ENCODE measurements at places on chromosomes 4 and X.
A peak's percentile ranks its signal among the peaks of the same experiment; 100 is the strongest.

GRCh38 chr4:85512446-85513205 lies 37.7 kb downstream of the ARHGAP24 start:
- no peak for DNase-seq

- DNase-seq: no peak
Observed at GRCh38 chr4:179164267-179164999, 1722.2 kb upstream of the AGA start.

DNA sequence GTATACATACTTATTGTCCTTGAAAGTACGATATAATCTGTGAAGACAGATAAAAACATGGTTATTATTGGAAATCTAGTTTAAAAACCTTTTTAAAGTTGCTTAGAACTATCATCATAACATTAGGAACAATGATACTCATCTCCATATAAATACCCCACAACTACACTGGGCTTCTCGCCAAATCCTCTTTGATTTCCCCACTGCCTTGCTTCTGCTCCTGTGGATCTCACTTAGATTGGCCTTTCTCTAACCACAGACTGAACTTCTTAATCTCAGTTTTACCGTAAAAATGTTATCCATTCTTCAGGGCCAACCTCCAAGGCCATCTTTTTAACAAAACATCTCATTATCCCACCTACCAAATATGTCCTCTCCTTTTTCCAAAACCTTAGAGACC lies 77.6 kb downstream of the PRKG2 start:
- no peak for DNase-seq

- no peak for DNase-seq
Observed at GRCh38 chr4:129136433-129136832, 40.5 kb downstream of the C4orf33 start.

GRCh38 chrX:136780763-136781162 lies at the start of gene ARHGEF6:
TSS of gene ARHGEF6 (minus strand) at chrX:136780932. CDS start at chrX:136780882, 50 bp downstream.
- no peak for DNase-seq

GRCh38 chrX:118975831-118976598 lies 1.6 kb downstream of the LONRF3 start:
- peak; percentile 57 for DNase-seq

GRCh38 chr4:8316251-8316771 lies 46.8 kb downstream of the HTRA3 start:
- no peak for DNase-seq

- DNase-seq: no peak
Observed at GRCh38 chr4:3291411-3291968, 1.3 kb upstream of the RGS12 start.

DNA sequence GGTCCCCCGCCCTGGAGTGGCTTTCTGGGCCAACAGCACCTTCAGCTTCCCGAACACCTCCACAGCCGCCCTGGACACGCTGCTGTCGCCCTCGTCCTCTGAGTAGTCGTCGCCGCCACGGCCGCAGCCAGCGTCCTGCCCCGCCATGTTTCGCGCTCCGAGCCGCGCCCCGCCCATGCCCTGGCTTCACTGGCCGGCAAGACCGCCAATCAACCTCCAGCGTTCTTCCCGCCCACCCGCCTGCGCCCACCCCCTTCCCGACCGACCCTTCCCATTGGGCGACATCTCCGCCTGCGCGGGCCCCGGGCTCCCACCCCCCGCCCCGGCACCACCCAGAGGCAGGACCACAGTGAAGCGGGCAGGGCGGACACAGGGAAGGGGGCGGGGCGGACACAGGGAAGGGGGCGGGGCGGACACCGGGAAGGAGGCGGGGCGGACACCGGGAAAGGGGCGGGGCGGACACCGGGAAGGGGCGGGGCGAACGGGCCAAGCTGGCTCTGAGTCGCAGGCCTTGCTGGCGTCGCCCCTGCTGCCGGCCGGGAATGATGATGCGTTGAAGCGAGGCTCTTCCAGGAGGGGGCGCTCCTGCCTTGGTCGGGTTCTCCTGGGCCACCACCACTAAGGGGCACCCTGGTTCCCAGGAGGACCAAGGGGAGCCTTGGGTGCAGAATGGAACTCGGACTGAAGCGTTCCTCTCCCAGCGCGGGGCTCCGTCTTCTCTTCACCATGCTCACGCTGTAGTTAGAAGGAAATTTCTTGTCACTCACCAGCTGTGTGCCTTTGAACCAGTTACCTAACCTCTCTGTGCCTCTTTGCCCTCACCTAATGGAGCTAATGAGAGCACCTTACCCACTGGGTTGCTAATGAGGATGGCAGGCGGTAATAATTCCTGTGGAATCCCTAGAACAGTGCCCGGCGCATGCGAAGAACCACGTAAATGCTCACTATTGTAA lies at the start of gene HAUS7:
HAUS7 (minus strand) TSS at position 166 of the 953 bp plus-strand sequence; CDS start at position 147, 19 bp downstream.
- peak; percentile 67 for DNase-seq

DNA sequence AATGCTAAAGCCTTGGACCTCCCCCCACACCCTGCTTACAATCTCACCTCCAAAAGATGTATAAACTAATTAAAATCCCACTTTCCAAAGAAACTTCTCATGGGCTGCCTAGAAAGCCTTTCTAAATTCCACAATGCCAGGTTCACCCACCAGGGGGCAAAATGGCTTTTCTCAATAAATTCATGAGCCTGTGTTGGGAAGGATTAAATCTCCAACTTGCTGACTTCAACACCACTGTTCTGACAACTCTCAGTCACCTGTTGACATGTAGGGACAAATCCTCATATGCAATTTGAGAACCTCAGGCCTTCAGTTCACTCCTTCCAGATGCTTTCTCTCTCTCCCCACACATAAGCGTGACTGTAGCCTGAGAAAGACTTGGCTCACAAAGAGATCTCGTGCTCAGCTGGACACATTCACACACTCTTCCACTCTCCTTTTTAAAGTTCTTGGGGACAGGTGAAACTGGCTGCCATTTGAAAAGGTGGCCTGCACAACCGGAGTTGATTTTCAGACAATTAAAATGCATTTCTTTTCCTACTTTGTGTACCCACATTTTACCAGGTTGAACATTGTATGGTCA lies 88.6 kb upstream of the PRPS2 start:
- no peak for DNase-seq

DNA sequence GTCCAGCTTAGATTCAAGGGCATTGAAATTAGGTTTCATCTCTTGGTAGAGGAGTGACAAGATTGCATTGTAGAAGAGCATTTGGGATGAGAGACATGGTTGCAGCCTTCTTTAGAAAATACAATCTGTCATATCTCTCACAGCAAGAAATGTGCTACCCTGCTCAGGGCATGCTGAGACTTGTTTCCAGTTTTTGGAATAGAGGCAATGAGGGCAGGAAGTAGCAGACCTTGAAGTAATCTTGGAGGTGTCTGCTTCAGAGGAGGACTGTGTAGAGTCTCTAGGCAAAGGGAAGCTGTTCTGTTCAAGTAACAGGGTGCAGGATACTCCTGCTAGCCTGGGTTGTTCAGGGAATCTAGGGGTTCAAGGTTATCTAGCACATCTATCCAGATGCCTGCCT lies 116.1 kb upstream of the ZNF827 start:
- no peak for DNase-seq

DNA sequence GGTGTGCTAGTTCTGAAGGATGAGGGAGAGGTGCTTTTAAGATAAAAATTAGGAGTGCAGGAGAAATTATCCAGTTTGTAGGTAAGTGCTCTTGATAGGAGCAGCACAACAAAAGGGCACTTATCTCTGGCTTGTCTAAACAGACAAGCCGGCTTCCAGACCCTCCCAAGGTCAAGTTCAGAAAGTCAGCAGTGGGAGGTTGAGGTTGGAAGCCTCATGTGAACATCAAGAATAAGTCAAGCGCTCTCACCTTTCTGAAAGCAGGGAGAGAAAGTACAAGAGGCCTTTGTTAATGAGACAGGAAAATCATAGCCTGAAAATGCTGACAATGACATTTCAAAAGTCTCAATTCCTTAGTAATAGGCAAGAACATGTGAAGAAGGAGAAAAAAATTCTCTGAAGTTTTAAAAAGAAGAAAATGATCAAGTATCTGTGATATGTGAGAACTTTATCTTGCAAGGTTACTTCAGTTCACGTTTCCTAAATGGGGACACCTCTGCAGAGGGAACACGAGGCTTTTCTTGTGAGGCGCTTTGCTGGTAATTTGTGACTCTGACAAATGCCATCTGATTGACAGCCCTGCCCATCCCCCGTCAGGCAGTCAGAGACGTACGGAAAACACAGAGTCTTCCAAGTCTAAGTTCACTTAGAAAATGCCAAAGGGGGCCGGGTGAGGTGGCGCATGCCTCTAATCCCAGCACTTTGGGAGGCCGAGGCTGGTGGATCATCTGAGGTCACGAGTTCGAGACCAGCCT lies 62.2 kb downstream of the TIGD2 start:
- DNase-seq: no peak

DNA sequence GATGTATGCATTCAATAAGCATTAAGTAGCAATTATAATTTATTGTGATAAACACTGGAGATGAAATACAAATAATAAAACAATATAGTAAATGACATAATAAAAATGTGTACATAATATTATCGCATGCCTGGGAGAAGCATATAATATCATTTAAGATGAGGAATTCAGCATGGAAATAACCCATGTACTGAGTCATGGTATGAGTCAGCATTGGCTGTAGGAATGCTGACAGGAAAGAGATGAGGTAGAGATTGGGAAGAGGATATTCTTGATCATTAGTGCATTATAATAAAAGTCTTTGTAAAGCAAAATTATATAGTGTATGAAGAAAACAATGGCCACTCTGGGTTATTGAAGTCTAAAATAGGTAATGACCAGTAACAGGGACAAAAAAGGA lies 82.8 kb downstream of the MAGEB10 start:
- no peak for DNase-seq

DNA sequence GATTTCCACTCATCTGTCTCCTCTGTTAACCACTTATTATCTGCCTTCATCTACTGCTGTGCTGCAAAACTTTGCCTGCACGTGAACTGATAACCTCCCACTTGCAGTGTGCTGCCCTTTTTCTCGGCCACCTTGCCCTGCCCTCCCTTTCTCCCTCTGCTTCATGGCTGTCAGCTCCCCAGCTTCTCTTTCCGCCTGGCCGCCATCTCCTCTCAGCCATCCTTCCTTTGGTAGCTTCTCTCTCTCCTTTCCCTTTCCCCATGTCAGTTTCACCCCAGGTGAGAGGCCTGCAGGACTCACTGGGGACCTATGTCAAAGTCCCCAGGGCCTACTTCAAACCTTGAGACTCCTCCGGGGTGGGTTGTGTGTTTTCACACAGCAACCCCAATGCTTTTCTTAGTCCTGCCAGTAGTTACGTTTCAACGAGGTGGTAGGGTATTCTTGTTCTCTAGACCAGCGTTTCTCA lies 6.6 kb downstream of the MSL3 start:
- DNase-seq: no peak

GRCh38 chr4:25207997-25208396 lies 25.8 kb upstream of the PI4K2B start:
- DNase-seq: no peak

DNA sequence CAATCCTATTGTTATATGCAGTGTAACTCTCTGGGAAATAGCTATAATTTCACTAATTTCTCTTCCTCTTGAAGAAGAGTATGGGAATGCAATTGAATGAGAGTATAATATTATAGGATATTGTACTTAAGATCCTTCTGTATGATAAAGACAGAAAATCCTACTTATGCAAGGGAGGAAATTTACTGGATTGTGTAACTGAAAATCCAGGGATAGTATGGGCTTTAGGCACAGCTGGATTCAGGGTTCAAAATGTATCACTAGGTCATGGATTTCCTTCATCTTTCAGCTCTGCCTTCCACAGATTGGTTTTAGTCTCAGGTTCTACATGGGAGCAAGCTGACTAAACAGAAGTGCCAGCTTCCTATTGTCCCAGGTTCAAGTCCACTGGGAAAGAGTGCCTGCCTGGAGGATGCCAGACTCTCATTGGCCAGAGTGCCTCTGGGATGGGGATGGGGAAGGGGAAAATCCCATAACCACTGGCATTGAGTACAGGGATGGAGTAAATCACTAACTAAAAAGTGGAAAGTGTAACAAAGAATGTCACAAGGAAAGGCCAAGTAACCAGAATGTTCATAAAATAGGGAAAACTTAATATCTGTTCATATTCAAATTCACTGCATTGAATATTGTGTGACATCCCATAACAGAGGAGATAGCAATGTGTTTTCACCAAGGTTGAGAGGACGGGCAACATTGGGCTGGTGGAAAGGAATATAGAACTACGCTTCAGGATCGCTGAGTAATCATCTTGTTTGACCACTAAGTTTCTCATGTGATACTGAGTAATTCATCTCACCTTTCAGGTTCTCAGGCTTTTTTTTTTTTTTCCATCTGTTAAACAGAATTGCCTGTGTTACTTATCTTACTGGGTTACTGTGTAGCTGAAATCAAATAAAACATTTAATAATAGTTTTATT lies 75.7 kb downstream of the ANXA3 start:
- no peak for DNase-seq

DNA sequence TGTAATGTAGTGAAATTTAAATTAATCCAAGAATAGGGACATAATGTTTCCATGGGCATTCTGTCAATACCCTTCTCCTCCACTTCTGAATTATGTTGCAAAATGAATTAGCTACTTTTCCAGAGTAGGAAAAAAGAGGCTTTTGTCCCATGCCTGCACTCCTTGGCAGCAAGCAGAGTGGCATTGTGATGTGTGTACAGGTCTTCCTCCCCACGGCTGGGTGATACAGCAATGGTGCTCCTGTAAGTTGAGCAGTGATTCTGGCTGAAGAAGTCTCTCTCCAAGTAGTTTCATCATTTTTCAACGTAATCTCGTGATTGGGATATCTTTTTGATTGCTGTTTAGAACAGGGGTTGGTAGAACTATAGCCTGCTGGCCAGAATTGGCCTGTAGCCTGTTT lies 59.9 kb downstream of the KIT start:
- DNase-seq: no peak

DNA sequence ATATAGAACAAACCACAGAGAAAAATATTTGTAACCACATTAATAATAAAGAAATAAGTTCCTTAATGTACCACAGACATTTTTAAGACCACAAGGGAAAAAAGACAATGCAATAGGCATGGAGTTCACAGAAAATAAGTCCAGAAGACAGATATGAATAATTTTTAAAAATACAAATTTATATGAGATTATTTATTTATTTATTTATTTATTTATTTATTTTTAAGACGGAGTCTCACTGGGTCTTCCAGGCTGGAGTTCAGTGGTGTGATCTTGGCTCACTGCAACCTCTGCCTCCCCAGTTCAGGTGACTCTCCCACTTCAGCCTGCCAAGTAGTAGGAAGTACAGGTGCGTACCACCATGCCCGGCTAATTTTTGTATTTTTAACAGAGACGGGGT lies 53.7 kb downstream of the THAP9 start:
- no peak for DNase-seq

- no peak for DNase-seq
Observed at GRCh38 chrX:15319075-15319474, 3.6 kb upstream of the ASB11 start.

- DNase-seq: no peak
Observed at GRCh38 chr4:3304831-3305609, 12.2 kb downstream of the RGS12 start.
